ENCODE measurements at places on chromosomes 4 and X. TPM values are rescaled to one million over a fixed set of nuclear protein-coding genes. Genes with fewer than 3 reads are reported as not detected.

- no peak for DNase-seq
Measured at GRCh38 chr4:56799161-56799759, 22.2 kb downstream of the SPINK2 start.

GRCh38 chrX:50108264-50108663 lies 92.5 kb downstream of the AKAP4 start:
- DNase-seq = no peak

DNA sequence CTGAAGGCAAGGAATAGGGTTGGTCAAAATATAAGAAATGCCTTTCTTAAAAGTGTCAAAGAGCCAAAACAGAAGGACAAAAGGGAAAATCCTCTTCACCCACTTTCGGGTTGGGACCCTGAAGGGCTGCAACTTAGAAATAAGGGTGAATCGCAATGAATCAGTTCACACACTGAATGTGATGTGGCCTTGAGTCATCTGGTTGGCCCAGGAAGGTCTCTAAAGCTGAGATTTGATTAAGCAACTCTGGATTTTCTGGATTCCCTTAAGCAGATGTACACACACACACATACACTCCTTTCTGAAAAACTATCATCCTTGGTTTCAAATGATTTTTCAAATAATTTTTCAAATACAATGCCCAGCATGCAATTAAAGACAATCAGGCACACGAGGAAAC lies 13.1 kb downstream of the TAB3 start:
- DNase-seq = no peak

DNA sequence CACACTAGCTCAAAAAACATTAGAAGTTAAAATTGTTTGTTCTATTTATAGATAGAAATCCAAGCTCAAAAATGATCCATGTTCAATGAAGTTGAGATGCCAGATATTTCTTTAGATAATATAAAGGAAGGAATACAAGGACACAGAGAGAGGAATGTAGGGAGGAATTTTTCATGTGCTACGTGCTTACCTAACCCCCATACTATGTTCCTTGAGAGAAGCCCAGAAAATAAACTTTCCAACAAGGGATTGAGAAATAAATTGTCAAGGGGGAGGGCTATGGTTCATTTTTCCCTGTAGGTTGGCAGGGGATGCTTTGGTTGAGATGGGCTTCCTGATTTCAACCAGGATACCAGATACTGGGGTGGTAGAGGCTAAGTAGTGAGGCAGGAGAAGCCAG lies 15.6 kb upstream of the ADH5 start:
- no peak for DNase-seq

DNA sequence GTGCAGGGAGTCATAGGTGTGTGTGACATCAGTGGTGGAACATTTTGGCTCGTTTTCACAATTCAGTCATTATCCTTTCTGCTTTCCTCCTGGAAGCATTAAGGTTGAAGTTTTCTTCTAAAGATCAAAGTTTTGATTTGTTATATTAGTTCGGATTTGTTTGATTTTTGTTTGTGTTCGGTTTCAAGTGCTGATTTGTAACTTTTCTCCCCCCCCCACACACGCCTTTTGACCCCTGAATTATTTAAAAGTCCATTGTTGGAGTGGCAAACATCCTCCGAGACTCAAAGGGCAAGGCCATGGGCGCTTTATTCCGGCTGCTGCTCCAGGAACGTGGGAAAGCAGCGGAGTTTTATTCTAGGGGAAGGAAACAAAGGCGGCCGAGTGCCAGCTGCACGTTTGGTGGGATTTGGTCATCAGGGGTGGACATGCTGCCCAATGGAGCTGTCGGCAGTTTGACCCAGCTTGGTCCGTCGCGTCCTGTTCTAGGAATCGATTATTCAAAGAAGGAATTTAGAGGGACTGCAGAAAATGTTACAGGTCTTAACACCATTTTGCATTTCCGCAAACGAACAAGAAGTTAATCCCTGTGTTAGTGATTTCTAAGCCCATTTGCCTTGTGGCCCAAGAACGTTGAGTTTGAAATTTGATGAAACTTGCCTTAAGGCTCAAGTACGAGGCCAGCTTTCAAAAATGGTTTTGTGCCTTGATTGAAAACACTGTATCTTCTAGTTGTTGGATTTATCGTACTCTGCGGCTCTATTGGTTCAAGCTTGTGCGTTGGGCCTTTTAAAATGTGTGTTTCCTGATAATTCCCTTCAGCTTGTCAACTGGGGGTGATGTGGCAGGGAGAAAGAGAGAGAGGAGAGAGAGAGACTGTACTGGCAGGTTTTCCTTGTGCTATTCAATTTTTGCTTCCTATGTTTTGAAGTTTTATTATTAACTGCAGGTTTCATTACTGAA lies 565 bp upstream of the ZNF41 start:
- DNase-seq = no peak

- DNase-seq = no peak
Measured at GRCh38 chr4:55355555-55355954, 9.5 kb downstream of the SRD5A3 start.

GRCh38 chr4:8171984-8172924 lies 13.6 kb upstream of the ABLIM2 start:
- no peak for DNase-seq

DNA sequence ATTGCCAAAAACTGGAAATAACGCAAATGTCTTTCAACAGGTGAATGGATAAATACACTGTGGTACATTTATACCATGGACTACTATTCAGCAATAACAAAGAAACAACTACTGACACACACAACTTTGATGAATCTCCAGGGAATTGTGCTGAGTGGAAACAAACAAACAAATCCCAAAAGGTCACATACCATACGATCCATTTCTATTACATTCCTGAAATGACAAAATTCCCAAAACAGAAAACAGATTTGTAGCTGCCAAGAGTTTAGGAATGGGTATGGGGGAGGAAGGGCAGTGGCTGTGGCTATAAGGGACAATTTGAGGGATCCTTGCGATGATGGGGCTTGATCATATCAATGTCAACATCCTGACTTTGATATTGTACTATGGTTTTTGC lies 2.5 kb downstream of the ZNF182 start:
- DNase-seq = no peak

- DNase-seq = peak; percentile 15
Measured at GRCh38 chr4:74006009-74006476, 7.6 kb upstream of the CXCL5 start.

DNA sequence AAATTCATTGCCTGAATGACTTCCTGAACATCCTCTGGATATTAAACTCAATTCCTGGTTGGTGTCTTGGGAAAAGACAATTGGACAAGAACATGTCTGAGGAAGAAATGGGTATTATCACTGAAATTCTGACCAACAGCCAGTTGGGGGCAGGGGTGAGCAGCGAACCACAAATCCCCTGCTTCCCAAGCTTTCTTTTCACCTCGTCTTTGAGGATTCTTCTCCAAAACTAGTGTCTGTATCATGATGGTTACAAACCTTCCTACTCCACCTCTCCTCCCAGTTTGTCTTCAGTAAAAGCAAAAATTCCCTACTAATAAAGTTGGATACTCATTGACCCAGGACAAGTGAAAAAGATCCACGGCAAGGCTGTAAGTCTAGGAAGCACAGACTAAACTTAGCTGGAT lies 48.3 kb upstream of the WDR1 start:
- DNase-seq = no peak

GRCh38 chr4:183878251-183878970 lies 26.7 kb upstream of the STOX2 start:
- DNase-seq = no peak

The ARHGAP6 gene
- total RNA-seq = 5.2 TPM

The UCHL1 gene
- total RNA-seq = 2.2 TPM

The HEPH gene
- 9.7 TPM for total RNA-seq

The SLIT2 gene
- total RNA-seq = 4.2 TPM

The CXCL3 gene
- 0.49 TPM for total RNA-seq

The SLC10A4 gene
- total RNA-seq = not detected

The CABS1 gene
- total RNA-seq = not detected

The PTTG2 gene
- not detected for total RNA-seq
